Dermis blood vessel endothelial cell (primary cell): ENCODE measurements at places on chromosomes 6 and 20.

GRCh38 chr20:33069673-33070072 is 9.8 kb upstream of the BPIFB4 start:
- no peak for DNase-seq

GRCh38 chr6:111843347-111844147 is 29.7 kb downstream of the FYN start:
- no peak for DNase-seq

DNA sequence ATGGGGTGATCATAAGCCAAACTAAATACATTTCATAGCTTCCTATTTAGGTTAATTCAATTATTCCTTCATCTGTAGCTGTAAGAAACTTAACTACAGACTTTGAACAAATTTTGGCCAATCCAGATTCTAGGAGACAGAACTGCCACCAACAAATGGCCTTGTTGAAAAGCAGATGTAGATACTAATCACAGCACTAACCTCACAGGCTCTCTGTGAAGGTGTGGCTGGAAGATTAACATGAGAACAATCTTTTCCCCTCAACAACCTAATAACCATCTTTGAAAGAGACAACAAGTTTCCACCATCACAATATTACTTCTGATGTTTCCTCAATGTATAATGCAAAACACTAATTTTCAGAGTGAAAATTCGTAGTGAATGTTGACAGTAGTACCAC is 87.8 kb downstream of the SESN1 start:
- no peak for DNase-seq

DNA sequence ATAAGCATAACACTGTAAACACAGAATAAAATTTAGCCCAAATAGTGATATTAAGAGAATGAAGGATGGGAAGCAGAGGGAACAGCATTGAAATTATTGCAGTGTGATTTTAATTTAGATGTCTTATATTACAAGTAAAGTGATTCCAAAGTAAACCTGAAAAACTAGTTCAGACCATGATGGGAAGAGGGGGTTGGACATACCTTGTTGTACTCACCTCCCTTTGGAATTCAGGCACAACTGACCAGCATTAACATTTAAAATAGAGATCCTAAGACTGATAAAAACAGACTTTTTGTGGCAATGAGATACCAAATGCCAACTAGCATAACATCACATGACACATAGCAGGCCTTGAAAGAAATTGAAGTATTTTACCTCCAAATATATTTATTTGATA is 262.6 kb upstream of the PRND start:
- DNase-seq = no peak

- DNase-seq = peak; percentile 30
Measured at GRCh38 chr6:78629154-78629721, 238.1 kb upstream of the IRAK1BP1 start.

GRCh38 chr6:125947615-125948014 is 9.0 kb upstream of the HINT3 start:
- peak; percentile 22 for DNase-seq

DNA sequence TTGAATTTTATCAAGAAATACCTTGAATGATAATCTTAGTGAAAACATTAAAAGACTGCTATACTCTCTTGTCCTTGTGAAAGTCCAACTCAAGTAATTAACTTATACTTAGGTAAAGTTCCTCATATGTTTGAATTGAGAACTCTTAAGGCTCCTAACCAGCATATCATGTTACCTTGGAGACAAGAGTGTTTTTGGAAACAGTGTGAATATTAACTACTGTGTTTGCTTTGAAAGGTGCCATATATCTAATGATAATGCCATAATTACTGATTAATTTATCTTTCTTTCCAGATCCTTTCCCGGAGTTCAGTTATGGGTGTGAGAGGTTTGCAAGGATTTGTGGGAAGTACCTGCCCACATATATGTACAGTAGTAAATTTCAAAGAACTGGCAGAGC is 10.5 kb downstream of the FAM120B start:
- DNase-seq = peak; percentile 32

- DNase-seq = no peak
Measured at GRCh38 chr6:19712012-19712688, 125.0 kb upstream of the ID4 start.

DNA sequence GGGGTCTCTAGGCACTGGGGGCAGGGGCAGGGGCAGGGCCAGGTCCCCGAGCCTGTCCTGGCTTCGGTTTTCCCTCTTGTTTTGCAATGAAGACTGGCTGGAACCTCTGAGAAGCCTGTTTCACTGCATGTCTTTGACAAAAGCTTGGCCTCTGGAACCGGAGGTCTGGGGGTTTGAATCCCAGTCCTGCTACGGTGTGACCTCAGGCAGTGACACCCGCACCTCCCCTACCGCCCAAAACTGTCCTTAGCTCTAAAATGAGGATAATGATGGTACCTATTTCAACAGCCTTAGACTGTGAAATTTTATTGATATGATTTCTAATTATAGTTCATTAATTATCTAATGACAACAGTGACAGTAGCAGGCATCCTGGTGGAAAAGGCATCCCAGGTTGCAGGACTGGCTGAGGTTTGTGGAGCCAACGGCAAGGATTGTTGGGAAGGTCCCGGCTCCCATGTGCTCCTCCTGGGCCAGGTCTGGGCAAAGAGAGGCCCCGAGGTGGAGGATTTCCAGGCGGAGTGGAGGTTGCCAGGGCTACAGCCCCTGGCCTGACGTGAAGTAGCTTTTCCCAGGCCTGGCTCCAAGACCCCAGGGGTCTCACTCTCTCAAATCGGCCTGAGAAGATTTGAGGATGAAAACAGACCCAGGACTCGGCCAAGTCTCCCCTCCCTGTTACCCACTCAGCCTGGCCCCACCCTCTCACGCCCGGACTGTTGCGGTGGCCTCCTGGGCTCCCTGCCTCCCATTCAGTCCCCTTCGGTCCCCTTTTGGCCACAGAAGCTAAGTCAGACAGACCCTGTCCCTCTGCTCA is 57.9 kb downstream of the SNAI1 start:
- DNase-seq = no peak

- DNase-seq = no peak
Measured at GRCh38 chr6:367298-367794, 24.2 kb upstream of the IRF4 start.

DNA sequence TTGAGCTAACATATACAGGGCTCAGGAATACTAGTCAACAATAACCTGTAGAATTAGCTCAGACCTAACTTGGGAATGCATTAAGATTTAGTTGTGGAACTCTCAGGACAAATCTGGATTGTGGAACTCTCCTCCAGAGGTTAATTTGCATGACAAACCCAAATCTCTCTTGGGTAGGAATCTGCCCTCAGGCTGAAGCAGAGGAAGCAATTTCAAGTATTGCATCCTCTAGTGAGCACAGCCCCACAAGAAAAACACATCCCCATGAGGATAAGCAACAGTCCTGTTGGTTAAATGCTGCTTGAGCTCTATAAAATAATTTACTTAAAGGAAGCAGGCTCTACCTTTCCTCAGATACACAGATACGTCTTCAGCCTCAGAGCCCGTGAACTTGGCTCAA is 170.9 kb upstream of the STXBP5 start:
- no peak for DNase-seq

GRCh38 chr20:4840801-4841200 is 119.1 kb downstream of the PRND start:
- DNase-seq = no peak

DNA sequence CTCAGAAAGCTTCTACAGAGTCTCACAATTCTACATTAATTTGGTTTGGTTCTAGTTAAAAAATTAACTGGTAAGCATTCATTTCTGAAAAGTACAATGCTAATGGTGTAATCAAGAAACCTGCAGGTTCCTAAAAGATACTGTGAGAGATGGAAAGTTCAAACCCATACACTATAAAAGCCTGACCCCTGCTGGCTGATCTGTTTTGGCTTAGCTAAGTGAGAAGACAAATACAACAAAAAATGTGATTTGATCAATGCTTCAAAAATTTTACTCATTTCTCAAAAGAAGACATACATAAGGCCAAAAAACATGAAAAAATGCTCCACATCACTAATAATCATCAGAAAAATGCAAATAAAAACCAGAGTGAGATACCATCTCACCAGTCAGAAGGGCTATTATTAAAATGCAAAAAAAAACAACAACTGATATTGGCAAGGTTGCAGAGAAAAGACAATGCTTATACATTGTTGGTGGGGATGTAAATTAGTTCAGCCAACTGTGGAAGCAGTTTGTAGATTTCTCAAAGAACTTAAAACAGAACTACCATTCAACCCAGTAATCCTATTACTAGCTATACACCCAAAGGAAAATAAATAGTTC is 102.8 kb downstream of the MOXD1 start:
- peak; percentile 77 for DNase-seq

DNA sequence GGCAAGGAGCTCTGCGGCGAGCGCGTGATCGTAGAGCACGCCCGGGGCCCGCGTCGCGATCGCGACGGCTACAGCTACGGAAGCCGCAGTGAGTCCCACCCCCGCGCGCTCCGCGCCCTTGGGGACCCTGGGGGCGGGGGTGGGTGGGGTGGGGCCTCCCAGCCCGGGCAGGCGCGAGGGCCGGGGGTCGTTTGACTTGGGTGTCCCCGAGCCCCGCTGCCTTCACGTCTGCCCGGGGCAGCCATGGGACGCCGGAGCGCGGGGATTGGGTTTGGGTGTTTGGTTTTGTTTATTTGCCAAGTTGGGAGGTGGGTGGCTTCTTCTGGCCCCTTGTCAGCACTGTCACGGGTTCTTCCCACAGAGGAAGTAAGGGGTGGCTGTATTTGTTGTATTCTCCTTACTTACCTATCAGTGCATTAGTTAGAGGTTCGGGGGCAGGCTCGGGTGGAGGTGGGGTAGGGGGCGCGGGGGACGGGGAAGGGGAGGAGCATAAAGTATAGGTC is 777 bp downstream of the SRSF6 start:
- DNase-seq = peak; percentile 28

- DNase-seq = no peak
Measured at GRCh38 chr20:60206259-60206658, 248.0 kb downstream of the CDH26 start.

- peak; percentile 49 for DNase-seq
Measured at GRCh38 chr6:44399991-44400390, 12.5 kb downstream of the CDC5L start.

GRCh38 chr6:72466471-72466870 is 155.4 kb upstream of the KCNQ5 start:
- no peak for DNase-seq

- DNase-seq = no peak
Measured at GRCh38 chr20:44489223-44489622, 13.5 kb downstream of the TTPAL start.

GRCh38 chr6:87700397-87701343 is 1.4 kb downstream of the AKIRIN2 start:
- DNase-seq = peak; percentile 78

DNA sequence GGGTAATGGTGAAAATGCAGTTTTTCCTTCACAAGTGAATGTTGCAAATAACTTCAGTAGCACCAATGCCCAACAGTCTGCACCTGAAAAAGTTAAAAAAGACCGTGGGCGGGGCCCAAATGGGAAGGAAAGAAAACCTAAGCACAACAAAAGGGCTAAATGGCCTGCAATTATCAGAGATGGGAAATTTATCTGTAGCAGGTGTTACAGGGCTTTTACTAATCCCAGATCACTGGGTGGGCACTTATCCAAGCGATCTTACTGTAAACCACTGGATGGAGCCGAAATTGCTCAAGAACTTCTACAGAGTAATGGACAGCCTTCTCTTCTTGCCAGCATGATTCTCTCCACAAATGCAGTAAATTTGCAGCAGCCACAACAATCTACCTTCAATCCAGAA is 64.8 kb upstream of the SMIM8 start:
- no peak for DNase-seq

- no peak for DNase-seq
Measured at GRCh38 chr6:157724960-157725741, 97.9 kb upstream of the SNX9 start.

DNA sequence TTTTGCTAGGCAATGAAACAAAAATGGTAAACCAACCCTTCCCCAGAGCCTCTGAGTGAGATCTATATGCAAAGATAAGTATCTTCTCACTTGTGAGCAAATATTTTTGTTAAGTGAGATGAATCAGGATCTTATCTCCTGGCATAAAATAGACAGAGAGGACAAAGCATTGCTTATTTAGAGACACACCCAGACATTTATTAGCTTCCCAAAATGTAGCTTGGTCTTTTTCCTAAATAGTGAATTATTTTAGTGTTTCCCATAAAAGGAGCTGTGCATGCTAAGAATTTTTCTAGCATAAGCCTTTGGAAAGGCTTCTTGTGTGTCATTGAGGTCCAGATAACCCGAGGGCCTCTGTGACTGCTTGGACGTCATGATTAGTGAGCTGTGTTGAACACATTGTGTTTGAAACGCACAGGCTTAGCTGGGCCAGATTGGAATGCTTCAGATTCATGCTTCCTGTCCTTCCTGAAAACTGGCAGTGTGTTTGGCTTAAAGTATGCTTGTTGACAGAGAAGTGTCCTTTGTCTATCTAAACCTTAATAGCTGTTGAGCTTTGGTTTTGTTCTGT is 16.5 kb downstream of the MTHFD1L start:
- peak; percentile 99 for DNase-seq

DNA sequence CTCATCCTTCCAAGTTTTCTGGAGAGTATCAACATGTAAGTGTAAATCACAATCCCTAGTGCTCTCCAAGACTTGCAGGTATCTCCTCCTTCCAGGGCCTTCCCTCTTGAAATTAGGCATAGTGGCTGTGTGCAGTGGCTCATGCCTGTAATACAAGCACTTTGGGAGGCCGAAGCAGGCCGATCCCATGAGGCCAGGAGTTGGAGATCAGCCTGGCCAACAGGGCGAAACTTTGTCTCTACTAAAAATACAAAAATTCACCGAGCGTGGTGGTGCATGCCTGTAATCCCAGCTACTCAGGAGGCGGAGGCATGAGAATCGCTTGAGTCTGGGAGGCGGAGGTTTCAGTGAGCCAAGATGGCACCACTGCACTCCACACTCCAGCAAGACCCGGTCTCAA is 9.4 kb upstream of the ANGPT4 start:
- DNase-seq = no peak

- DNase-seq = no peak
Measured at GRCh38 chr6:142760152-142760551, 184.8 kb downstream of the HIVEP2 start.

DNA sequence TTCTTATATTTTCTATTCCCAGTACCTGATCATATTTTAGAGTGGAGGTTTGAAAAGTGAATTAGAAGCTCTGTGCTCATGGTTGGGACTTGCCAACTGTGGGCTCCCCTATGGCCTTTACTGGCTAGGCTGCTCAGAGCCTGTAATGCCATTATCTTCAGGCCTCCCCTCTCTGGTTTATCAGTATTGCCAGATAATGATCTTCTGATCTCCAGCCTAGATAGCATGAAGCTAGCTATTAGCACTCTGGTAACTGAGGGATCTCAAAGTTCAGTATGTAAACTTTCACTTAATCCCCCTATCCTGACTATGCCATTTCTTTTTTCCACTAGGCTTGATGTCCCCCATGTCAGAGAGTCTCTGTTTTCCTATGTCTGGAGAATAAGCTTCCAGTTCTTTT is 393.7 kb upstream of the CITED2 start:
- DNase-seq = no peak

GRCh38 chr20:62726276-62726675 is 17.6 kb downstream of the NTSR1 start:
- no peak for DNase-seq

- no peak for DNase-seq
Measured at GRCh38 chr6:33927112-33927511, 123.3 kb upstream of the MLN start.

- no peak for DNase-seq
Measured at GRCh38 chr6:168605964-168606363, 165.0 kb downstream of the SMOC2 start.
